ENCODE measurements at places on chromosomes 6 and 20.

DNA sequence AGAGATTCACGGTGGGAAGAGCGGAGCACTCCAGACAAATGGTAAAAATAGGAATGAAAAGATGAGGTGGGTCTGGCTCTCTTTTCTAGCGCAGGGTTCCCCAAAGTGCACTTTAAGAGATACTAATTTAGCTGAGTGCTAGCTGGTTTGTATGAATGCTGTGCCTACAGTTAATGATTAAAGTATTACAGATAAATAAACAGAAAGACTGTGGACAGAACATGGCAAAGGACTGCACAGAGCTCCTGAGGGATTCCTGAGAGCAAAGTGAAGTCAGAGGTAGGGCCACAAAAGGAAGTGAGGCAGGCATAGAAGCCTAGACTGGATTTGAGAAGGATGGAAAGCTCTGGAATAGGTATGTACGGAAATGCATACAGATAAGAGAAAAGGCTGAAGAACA lies 114.5 kb downstream of the INSM1 start:
- DNase-seq: no peak

DNA sequence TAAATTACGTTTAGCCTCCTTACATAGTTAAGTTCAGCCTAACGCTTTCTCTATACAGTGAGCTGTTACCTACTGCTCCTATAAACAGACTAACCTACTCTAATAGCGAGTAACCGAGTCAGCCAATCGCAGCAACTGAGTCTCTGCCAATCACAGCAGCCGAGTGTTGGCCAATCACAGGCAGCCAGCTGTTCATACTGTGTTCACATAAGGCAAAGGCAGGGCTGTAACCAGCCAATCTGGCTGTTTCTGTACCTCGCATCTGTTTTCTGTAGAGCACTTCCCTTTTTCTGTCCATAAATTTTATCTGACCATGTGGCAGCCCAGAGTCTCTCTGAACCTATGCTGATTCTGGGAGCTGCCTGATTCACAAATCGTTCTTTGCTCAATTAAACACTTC lies 263.9 kb upstream of the JARID2 start:
- DNase-seq: no peak

- no peak for DNase-seq
These were observed 101.0 kb upstream of the DTNBP1 start for GRCh38 chr6:15763837-15764236.

- no peak for DNase-seq
These were observed 33.2 kb downstream of the PHACTR1 start for GRCh38 chr6:12749531-12750379.

- DNase-seq: no peak
These were observed 57.8 kb upstream of the RREB1 start for GRCh38 chr6:7050004-7050403.

- no peak for DNase-seq
These were observed 3.2 kb upstream of the SIRPA start for GRCh38 chr20:1892119-1892385.

- DNase-seq: no peak
These were observed 101.5 kb upstream of the DUSP22 start for GRCh38 chr6:190596-191395.

GRCh38 chr6:157358287-157358686 lies 22.7 kb upstream of the ZDHHC14 start:
- no peak for DNase-seq

- no peak for DNase-seq
These were observed 29.6 kb downstream of the PCNA start for GRCh38 chr20:5090191-5090590.

- no peak for DNase-seq
These were observed 682.8 kb downstream of the KIF16B start for GRCh38 chr20:15890407-15890982.

DNA sequence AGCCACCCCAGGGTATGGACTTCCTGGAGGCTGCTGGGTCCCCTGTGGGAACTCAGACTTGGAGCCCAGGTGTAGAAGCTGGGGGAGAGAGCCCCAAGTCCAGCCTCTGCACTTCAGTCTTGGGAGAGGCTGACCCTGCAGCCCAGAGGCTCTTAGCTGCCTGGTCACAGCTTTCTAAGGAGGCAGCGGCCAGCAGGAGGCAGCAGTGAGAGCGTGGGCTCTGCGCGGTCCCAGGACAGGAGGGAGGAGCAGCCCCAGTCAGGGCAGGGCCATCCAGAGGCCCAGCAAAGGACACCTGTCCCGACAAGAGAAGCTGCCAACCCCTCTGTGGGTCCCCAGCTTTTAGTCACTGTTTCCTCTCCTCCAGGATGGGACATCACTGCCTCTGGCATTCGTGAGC lies 9.4 kb downstream of the TREML2 start:
- DNase-seq: no peak

GRCh38 chr6:159729598-159730331 lies 2.5 kb downstream of the WTAP start:
- DNase-seq: no peak

- DNase-seq: no peak
These were observed 9.8 kb downstream of the SLC17A5 start for GRCh38 chr6:73644030-73644429.

DNA sequence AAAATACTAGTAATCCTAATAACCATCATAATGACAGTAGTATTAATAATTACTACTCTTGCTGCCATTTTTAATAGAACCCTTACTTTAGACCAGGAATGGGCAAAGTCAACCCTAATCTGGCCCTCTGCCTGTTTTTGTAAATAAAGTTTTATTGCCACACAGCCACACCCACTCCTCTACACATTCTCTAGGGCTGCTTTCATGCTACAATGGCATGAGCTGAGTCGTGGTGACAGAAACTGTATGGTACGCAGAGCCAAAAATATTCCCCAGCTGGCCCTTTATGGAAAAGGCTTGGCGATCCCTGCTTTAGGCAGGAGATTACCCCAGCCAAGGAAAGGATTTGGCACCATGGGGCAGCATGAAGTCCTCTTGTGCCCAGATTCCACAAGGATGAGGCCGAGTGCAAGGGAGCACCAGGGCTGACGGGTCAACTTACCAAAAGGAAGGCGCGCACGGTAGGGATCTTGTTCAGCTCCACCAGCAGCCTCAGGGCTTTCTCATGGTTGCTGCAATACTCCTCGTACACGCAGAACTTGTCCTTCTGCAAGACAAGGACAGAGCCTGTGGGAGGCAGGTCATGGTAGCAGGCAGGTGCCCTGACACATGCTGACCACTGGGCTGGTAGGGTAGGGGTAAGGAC lies 93.6 kb downstream of the PREX1 start:
- DNase-seq: no peak

- no peak for DNase-seq
These were observed 25.3 kb downstream of the CTCFL start for GRCh38 chr20:57499676-57500075.

GRCh38 chr6:132198040-132198439 lies 203.2 kb downstream of the MOXD1 start:
- no peak for DNase-seq

DNA sequence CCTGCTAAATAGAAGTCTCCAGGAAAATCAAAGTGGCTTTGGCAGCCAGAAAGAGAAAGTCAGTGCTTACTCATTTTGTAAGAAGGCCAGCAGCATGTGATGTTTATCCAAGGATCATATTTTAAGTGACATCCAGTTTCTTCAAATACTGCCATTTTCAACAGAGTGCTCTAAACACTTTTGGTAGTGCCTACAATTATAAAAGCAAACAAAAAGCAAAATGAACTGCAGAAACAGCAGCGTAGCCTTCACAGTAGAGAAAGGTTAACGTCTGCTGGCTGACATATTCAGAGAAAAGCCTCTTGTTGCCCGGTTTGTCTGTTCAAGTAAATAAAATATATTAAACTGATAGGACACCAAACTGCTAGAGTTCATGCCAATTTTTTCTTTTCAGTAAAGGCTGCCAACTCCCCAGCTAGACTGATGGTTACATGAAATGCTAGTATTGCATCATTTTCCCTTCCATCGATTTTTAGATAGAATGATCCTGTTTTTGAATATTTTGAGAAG lies 705.7 kb upstream of the SLC35B3 start:
- no peak for DNase-seq

- no peak for DNase-seq
These were observed 145.6 kb upstream of the MANEA start for GRCh38 chr6:95431637-95432228.

DNA sequence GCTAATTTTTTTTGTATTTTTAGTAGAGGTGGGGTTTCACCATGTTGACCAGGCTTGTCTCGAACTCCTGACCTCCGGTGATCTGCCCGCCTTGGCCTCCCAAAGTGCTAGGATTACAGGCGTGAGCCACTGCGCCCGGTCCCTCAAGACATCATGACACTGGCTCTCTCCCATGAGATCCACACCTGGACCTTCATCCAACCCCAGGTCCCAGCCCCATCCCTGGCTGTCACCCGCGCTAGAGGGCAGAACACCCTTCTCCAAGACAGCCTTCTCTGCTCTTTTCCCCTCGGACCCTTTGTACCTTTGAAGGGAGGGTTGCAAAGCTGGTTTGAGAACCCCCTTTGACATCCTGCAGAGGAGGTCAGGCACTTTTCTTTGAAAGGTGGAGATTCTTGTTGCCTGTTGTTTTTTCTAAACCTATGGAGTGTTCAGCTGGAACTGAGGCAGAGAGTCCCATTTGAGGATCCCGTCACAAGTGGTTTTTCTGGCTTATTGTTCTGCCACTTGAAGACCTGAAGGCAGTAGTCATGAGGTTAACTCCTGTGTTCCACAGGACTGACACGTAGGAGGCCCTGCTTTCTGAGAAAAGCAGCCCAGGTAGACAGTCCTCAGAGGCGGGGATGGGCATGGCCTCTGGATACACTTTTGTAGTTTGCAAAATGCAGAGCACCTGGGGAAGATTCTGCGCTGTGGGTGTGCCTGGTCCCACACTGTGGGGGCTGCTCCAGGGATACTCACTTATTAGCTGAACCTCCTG lies 171.1 kb upstream of the SNX9 start:
- DNase-seq: no peak

GRCh38 chr6:164185471-164185871 lies 771.0 kb downstream of the QKI start:
- no peak for DNase-seq

DNA sequence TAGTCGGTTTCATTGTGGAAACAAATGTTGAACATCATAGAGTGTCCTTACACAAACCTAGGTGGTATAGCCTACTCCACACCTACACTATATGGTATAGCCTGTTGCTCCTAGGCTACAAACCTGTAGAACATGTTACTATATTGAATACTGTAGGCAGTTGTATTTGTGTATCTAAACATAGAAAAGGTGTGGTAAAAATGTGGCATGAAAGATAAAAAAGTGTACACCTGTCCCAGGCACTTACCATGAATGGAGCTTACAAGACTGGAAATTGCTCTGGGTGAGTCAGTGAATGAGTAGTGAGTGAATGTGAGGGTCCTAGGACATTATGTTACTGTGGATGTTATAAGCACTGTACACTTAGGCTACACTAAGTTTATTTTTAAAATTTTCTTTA lies 103.0 kb downstream of the ZFAND3 start:
- no peak for DNase-seq

DNA sequence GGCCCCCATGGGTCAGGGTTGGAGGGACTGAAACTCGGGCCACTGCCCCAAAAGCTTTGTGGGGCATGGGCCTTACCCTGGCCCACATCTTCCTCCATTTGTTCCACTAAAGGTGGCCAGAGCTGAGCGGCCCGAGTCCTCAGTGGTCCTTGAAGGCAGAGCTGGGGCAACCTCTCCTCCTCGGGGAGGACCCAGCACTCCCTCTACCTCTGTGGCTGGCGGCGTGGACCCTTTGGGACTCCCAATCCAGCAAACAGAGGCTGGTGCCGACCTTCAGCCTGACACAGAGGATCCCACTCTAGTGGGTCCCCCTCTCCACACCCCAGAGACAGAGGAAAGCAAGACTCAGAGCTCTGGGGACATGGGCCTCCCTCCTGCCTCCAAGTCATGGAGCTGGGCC lies 9.3 kb downstream of the LPIN3 start:
- DNase-seq: no peak

DNA sequence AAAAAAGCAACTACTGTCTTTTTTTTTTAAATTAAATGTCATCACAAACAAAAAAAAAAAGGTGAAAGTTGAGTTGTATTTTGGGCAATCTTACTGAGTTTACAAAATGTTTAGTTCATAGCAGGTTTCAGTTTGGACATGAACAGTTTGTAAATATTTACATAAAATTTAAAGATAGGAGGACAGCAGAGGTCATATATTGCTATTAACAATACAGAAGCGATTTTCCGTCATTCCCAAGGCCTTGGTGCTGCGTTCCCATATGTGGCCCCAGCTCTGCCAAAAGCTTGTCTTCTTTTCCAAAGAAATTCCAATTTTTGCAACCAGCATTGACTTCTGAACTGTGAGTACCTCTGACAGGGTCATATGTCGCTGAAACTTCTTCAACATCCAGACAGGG lies 5.1 kb downstream of the BACH2 start:
- DNase-seq: no peak

DNA sequence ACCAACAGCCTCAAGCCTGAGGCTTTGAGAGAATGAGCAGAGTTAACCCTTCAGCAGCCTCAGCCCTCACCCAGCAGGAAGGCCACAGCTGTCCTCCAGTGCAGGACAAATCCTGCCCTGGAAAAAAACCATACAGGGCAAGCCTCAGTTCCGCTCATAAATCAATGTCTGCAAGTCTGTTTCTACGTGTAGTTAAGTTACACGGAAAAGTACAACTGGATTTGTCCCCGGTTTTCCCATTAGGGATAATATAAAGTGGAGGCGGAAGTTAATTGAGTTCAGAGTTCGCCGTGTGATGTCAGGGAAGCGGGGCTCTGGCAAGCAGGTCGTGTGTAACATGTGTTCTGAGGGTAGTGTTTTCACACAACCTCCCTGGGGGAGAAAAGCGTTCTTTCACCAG lies 44.2 kb upstream of the EYA2 start:
- DNase-seq: no peak

- no peak for DNase-seq
These were observed 125.8 kb upstream of the ENPP5 start for GRCh38 chr6:46296586-46296985.

DNA sequence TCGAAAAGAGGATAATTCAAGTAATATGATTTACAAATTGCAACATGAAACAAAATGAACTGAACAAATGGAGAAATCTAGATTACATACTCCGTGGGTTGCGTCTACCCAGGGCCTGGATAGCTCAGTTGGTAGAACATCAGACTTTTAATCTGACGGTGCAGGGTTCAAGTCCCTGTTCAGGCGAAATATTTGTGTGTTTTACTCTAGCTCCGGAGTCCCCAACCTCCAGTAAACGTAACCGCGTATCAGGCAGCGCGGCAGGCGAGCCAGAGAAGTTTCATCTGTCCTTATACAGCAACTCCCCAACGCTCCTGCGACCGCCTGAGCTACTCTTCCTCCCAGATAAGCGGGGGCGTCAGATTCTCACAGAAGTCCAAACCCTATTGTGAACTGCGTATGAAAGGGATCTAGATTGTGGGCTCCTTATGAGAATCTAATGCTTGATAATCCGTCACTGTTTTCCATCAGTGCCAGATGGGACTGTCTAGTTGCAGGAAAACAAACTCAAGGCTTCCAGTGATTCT lies 176.1 kb downstream of the TRIM27 start:
- no peak for DNase-seq
